Activated CD8-positive, alpha-beta memory T cell treated with anti-CD3 and anti-CD28 coated beads for 1 hour (primary cell): ENCODE measurements at places on chromosomes 1 and 21.

DNA sequence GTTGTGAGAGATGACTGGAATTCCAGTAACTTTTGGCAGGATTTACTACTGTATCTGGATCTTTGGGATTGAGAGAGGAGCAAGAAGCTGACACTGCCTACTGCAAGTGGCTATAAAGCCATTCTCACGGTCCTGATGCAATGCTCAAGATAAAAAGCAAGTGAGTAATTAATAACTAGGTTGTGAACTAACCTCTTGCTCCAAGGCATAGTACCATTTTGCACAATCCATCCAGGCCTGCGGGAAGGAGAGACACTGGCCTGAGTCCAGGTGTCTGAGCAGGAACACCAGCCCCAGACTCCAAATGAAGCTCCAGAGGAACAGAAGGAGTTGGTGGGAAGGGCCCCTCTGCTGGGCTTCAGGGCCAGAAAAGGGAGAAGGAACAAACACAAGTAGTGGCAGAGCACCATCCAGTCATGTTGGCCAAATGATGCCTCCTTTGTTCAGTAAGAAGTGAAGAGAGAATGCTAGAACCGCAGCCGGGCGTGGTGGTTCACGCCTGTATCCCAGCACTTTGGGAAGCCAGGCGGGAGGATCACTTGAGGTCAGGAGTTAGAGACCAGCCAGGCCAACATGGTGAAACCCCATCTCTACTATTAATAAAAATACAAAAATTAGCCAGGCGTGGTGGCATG is 9.9 kb upstream of the SLC45A3 start:
- no peak for DNase-seq

GRCh38 chr1:203056516-203056915 is 29.3 kb downstream of the MYOG start:
- no peak for DNase-seq

GRCh38 chr1:211896958-211897357 is 66.4 kb upstream of the LPGAT1 start:
- no peak for DNase-seq

- DNase-seq, result no peak
Observed at GRCh38 chr1:232557096-232557495, 72.8 kb downstream of the SIPA1L2 start.

DNA sequence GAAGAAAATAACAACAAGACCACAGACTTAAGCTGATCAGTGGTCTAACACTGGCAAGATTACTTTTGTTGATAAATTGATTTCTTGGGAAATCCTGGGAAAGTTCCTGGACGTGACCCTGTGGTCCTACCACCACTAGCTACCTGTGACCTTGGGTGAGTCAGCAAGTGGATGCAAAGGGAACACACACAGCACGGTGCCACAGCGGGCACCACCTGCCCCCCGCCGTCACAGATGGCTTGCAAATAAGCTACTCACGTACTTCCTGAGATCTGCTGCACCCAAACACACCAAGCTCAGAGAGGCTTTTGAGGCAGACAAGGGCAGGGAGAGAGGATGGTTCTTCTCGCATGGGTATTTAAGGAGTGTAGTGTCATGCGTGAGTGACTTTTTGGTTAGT is 12.7 kb downstream of the CFAP298 start:
- DNase-seq, result no peak

DNA sequence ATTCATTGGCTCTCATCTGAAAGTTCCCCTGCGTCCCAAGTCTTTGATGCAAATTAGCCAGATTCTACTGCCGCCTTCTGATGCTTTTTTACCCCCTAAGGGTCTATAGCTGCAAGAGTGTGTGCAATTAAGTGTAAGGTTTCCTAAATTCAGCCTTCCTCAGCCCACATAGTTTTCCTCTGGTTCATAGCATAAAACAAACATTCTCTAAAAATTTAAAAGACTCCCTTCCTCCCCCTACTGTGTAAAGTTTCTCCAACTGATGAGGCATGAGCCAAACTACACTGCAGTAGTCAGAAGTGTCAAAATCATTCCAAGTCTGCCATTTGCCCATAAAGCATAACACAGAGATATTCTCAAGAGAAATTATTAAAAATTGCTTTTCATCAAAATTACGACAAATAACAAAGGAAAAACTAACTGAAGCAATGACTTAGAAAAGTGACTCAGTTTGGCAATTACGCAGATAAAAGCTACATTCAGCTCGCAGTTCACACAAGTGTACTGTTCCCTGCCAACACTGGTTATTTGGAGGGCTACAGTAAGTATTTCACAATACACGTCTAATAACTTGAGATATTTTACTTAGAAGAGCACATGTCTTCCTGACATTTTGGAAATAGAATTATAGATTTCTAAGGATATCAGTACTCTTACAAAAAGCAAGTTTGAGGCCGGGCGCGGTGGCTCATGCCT is 15.4 kb downstream of the KCNH1 start:
- no peak for DNase-seq

- no peak for DNase-seq
Observed at GRCh38 chr1:216640100-216640499, 83.1 kb downstream of the ESRRG start.

- DNase-seq, result no peak
Observed at GRCh38 chr1:231357831-231358354, 19.8 kb downstream of the SPRTN start.

- DNase-seq, result no peak
Observed at GRCh38 chr1:44031252-44032169, at the start of gene SLC6A9. Gene SLC6A9, minus strand, starts transcription at chr1:44031462. Its CDS starts 7,185 bp downstream, at chr1:44024277.

DNA sequence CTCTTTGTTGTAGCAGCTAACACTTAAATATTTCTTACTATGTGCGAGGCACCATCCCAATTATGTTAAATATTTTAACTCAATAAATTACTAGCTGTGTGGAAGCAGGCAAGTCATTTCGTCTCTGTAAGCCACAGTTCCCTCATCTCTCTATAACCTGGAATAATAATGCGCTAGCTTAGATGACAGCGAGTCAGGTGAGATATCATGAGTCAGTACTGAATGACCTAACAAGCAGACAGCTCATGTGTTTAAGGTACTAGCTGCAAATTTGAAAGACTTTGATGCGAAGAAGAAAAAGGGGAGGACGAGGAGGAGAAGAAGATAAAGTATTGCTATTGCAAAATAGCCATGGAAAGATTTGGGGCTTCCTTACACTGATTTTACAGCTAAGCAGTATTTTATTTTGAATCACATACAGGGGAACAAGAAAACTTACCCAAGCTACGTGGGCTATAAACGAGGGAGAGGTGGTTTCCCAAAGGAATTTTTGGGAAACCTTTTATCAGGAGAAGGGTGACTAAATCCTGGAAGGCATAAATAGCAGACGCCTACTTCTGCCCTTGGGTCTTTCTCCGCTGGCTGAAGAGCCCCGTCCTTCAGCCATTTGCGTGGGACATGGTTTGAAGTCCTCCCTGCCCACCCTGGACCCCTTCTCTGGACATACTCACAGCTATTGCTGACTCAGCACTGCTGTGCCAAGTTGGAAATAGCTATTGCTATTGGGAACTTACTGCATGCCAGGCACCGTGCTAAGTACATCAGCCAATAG is 8.9 kb downstream of the CITED4 start:
- no peak for DNase-seq

GRCh38 chr1:117967477-117967876 is 37.9 kb downstream of the WDR3 start:
- no peak for DNase-seq

GRCh38 chr1:180571060-180571831 is 12.5 kb downstream of the OVAAL start:
- DNase-seq, result no peak

GRCh38 chr1:63732666-63733065 is 41.2 kb upstream of the ROR1 start:
- DNase-seq, result no peak

DNA sequence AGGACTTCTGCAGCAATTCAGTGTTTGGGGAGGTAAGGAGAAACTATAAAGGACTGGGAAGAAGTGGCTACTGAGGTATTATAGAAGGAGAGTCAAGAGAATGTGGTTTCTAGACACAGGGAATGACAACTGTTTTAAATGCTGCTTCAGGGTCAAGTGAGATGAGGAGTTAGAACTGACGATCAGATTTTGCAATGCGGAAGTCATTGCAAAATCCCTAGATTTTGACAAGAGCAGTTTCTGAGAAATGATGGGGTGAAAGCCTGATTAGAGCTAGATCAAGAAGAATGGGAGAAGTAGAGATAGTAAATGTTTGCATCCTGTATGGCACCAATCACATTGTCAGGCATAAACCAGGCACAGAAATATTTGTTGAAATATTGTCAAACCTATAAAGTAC is 4.7 kb upstream of the TSNAX start:
- no peak for DNase-seq

DNA sequence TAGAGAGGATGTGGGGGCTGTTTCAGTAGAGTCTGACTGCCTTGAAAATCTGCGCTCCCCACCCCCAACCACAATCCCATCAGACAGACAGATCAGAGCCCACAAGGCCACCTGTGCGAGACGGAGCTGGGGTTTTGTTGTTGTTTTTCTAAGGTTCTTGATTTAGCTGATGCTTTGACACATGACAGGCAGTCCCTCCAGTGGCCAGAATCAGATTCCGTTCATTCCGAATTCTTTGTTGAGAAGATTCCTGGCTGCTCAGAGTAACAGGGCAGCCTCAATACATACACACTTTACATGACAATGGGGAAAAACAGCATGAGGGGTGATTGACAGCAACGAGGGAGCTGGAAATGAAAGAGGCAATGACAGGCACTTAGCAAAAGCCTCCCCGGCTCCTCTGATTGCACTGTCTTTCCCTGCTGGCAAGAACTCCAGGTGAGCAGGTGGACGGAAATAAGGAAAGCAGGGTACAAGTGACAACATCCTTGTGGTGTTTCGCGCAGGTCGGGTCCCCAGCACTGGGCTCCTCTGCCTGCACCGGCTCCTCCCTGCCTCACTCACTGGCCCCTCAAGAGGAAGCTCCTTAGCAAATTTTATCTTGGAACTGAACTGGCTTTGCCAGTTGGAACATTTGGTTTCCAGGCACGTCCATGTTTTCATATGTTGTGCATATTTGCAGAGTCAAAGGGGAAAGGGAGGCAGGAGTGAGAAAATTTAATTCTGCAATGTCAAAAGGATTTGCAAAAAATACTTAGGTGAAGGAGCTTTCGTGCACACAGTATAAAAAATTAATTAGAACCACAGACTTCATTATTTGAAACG is 148.7 kb downstream of the PGBD5 start:
- no peak for DNase-seq

DNA sequence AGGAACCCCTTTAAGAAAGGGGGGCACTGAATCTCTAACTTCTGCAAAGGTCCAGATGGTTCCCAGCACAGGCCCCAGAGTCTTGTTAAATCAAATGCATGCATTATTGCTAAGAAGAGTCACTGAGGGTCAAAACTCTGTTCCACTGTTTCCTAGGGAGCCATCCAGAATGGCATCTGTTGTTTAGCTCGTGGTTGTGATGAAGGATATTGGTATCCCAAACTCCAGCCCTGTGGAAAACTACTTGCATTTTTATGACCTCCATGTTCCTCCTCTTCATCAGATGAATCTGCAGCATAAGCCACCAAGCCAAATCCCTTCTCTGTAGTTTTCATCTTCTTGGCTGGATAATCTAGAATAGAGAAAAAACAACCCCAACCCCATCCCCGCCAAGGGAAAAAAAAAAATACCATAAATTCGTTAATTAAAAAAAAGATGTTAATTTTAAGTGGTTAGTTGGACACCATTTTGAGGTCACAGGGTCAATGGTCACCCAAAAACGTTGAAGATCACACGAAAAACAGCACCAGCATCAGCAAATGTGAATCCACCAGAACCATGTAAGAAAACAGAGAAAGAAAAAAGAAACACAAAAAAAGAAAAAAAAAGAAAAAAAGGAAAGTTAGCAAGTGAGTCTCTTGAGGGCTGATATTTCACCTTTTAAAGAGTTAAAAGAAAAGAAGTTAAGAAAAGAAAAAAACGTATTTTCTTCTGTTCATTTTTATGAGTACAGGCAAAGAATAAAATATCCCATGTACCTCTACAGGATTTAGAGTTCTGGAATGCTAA is 3.0 kb upstream of the RIT1 start:
- no peak for DNase-seq

DNA sequence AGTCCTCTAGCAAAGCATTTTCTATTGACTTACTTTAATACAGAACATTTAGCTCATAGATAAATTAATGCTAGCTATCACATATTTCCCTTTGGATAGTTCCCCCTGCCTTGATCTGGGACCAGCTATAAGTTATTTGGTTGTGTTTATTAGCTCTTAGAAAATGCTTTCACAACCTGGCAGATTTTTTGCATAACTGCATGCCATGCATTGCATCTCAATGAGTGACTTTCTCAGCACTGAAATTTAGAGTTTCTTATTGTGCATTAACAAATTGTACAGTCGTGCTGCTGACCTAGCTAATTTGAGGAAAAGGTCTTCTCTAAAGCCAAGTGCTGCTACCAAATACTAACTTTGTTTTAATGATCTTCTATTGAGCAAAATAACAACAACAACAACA is 164.8 kb downstream of the PLPPR5 start:
- no peak for DNase-seq

GRCh38 chr1:38235705-38236104 is 189.1 kb upstream of the POU3F1 start:
- no peak for DNase-seq

- DNase-seq, result no peak
Observed at GRCh38 chr21:44920694-44921604, at the start of gene ITGB2. Gene ITGB2, minus strand, starts transcription at chr21:44920899. Its CDS starts 10,117 bp downstream, at chr21:44910782.

GRCh38 chr21:46597896-46598343 is 7.0 kb downstream of the S100B start:
- no peak for DNase-seq

DNA sequence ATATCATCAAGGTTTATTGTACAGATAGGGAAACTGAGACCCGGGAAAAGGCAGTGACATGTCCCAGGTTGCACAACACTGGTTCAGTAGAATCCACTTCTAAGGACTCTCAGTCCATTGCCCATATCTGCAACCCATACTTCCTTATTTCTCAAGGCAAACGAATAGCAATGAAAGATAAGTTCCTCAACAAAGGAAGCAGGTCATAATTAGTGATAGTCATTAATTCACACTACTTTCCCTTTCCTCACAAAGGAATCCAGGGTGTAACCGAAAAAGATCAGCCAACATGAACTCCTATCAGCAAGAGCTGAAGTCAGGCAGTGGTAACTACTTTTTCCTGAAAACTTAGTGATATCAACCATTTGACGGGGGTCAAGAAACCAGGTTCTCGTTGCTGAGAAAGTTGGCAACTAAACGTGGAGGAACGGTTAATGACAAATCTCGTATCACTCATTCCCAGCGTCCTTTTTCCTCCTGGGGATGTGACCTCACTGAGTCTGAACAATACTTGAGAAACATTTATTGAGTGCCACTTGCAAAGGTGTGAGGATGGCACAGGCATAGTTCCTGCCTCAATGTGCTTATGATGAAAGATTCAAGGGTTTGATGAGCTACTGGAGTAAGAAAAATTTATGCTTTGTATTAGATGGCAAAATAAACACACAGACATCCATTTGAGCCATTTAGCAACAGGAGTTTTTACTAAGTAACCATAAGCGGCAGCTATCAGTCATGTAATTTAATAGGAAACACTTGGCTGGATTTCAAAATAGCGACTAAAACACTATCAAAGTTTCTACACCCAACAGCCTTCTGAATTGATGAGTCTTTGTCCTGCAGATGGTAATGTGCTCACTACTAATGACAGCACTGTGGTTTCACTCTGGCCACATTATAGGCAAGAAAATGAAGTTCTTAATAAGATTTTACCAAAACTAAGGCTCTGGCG is 82.3 kb downstream of the PLPP3 start:
- DNase-seq, result no peak

GRCh38 chr1:223721658-223722607 is 9.6 kb downstream of the CAPN2 start:
- DNase-seq, result no peak

GRCh38 chr1:211546543-211546942 is 32.4 kb downstream of the SLC30A1 start:
- no peak for DNase-seq

- no peak for DNase-seq
Observed at GRCh38 chr21:45494851-45495680, 47.2 kb downstream of the SLC19A1 start.

GRCh38 chr1:17488995-17489767 is 49.7 kb upstream of the RCC2 start:
- DNase-seq, result no peak
